ENCODE measurements at places on chromosomes 5 and 9.

DNA sequence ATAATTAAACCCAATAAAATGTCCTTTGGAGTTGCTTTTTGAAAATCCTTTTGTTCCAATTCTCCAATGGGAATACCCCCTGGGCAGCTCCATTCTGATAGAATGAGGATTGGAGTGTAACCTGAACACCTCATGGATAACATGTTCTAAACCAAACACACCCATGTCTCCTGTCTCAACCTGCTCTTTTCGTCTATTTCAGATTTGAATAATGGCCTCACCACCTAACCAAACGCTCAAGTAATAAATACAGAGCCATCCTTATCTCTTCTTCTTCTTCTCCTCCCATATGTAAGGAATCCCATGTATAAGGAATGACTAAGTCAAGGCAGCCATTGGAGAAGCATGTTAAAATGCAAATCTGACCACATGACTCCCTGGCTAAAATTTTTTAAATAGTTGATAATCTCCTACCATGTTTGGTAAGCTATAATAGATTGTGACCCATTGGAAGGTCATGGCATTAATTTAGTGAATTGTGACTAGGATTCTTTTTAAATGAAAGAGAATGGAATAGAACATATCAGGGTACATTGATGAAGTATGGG, 26.0 kb downstream of the ELL2 start:
- DNase-seq: no peak

DNA sequence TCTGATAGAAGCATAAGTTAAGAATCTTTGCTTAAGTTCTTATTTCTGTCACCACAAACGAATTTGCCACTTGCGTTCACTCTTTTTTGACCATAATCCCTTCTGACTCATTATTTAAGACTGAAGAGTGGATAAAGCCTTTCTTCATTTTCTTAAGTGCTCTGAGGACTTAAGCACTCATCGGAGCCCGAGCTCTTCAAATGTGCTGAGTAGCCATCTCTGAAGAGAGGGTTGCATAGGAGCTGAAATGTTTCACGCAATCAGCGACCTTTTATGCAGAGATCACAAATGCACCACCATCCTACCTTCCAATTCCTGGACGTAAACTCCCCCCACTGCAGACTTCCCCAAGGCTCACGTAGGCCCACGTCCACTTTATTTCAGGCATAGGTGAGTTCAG, 699.2 kb downstream of the IRX1 start:
- no peak for DNase-seq

DNA sequence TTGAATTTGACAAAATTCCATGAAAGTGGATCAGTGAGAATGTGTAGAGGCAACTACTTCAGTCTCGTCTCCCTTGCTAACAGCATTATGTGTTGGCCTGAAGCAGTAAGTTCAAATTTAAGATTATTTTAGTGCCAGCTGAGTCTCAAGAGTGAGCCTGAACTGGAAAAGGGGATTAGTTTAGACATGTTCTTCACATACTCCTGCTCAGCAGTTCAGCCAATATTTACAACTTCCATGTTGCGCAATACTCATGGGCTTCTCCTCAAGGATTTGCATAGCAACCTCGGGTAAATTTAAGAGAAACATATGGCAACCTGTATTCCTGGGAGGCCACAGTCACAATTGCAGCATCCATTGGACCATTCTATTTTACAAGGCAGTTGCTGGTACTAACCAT, 553.8 kb downstream of the PTPRD start:
- DNase-seq: no peak

GRCh38 chr5:157651623-157652376, 438 bp downstream of the SOX30 start:
- no peak for DNase-seq

DNA sequence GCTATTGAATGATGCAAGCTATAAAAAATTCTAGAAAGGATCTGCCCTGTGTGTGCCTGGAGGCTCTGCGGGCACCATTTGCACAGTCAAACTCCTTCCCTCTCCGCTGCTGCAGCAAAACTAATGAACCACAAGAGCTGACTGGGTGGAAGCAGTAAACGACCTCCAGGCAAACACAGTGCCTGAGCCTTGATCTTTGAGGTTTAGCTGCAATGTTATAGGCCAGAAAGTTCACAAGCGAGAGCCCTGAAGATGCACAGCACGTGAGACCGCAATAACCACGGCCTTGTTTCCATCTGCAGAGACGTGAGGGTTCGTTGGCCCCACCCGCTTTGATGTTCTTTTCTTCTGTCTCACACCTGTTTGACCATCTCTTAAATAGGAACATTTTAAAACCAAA, 69.2 kb upstream of the S1PR3 start:
- DNase-seq: no peak

DNA sequence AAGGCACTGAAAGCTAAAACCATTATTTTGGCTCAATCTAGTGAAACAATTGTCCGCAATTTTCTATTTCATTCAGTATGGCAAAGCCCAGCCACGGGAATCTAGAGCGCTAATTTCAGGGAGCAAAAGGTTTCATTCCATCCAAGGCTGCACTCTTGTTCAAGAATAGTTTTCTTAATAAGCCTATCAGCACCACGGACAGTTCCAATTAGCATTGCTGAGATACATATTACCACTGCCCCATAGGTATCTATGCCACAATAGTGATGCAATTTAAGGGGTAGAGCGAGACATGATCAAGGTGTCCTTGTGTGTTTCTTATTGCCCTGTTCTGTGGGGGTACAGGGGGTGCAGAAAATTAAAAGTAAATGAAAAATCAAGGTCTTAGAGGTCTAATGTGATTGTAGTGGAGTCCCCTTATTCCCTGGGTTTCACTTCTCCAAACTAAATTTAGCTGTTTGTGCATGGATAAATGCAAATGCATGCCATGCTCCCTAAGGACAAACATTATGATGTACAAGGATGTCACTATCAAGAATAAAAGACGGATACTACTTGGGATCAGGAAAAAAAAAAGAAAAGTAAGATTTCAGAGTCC, 45.5 kb downstream of the SPOCK1 start:
- DNase-seq: peak; percentile 63

GRCh38 chr9:68947015-68947414, 66.9 kb downstream of the PRKACG start:
- DNase-seq: no peak

- DNase-seq: no peak
Measured at GRCh38 chr5:168752416-168753190, 173.4 kb upstream of the PANK3 start.

GRCh38 chr5:149796030-149796429, 65.9 kb downstream of the PPARGC1B start:
- no peak for DNase-seq

GRCh38 chr9:20041697-20042081, 252.9 kb upstream of the SLC24A2 start:
- no peak for DNase-seq

- peak; percentile 80 for DNase-seq
Measured at GRCh38 chr5:172730981-172731679, 39.9 kb downstream of the DUSP1 start.

DNA sequence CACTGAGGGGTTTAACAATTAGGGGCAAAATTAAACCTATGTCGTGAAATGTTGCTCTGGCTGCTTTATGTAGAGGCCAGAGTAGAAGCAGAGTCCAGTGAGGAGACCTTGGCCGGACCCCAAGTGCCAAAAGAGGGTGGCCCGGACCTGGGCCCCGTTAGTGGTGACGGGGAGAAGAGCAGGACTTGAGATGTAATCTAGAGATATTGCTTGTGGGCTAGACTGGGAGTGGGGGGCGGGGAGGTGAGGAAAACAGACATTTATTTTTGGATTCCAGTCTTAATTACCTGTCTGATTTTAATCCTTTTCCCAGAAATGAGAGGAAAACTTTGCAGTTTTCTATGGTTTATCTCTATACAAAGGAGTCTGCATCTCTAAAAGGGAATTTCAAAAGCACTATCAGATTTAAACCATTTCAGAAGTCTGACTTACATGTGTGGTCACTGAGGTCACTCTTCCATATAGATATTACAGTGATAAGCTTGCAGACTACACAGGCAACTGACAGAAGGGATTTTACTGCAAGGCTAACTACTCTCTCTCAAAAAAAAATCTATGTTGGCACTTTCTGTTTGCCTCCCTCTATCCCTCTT, 108.1 kb downstream of the MED27 start:
- DNase-seq: no peak

DNA sequence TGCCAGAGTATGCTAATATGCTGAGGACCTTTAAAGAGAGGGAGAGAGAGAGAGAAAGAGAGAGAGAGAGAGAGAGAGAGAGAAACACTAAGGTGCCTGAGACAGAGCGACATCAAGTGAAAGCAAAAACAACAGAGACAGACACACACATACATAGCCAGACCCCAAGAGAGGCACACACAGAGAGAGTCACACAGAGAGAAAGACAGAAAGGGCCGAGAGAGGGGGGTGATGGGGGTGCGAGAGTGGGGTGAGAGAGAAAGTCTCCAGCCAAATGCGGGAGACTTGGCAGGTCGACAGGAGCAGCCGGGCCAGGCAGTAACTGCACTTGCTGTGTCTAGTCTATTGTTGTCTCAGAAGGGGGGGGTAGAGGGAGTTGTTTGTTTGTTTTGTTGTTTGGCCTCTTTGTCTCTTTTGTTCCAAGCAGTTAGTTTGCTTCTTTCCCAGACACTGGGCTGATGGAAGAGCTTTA, 30.1 kb upstream of the NFIB start:
- no peak for DNase-seq

DNA sequence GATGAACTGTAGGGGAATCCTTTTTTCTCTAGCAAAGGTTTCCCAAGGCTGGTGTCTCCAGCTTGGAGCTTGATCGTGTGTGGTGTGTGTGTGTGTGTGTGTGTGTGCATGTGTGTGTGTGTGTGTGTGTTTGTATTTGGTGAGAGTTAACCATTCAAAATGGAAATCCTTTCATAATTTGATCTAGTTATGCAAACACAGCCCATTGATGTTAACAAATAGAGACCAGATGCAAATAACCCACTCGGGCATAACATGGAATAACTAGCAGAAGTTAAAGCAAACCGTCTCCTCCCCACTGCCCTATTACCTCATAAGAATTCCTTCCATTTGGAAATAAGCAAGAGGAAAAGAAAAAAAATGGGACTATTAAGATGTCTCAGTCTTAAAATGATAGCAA, 24.9 kb upstream of the ZSWIM6 start:
- no peak for DNase-seq

GRCh38 chr9:70479880-70480291, 65.4 kb upstream of the KLF9 start:
- DNase-seq: peak; percentile 37

- no peak for DNase-seq
Measured at GRCh38 chr5:142735323-142736246, 34.6 kb upstream of the ARHGAP26 start.

GRCh38 chr5:38807570-38808483, 38.0 kb upstream of the OSMR start:
- peak; percentile 96 for DNase-seq

- DNase-seq: no peak
Measured at GRCh38 chr5:41670216-41670615, 159.8 kb upstream of the PLCXD3 start.

DNA sequence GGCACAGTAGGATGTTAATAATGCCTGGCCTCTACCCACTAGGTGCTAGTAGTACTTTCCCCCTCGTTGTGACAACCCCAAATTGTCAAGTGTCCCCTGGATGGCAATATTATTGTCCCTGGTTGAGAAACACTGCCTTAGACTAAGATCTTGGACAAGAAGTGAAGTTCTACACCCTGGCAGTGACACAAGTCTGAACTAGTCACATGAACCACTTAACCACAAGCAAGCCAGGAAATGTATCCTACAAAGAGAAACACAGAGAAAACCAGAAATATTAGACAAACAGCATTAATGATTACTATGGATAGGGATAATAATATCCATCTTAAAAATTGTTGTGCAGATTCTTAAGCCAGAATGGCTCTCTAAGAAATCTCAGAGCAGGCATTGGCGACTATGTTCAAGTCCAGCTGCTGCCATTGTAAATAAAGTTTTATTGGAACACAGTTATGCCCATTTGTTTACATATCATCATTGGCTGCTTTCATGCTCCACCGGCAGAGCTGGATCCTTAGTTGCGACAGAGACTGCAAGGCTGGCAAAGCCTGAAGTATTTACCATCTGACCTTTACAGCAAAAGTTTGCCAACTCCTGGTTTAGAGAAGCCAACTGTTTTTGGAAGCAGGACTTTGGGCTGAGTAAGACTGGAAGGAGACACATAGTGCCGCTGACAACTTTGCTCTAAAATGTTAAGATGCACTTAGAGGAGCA, 80.8 kb downstream of the NTRK2 start:
- no peak for DNase-seq

- DNase-seq: no peak
Measured at GRCh38 chr5:61293071-61293470, 39.0 kb upstream of the ZSWIM6 start.

DNA sequence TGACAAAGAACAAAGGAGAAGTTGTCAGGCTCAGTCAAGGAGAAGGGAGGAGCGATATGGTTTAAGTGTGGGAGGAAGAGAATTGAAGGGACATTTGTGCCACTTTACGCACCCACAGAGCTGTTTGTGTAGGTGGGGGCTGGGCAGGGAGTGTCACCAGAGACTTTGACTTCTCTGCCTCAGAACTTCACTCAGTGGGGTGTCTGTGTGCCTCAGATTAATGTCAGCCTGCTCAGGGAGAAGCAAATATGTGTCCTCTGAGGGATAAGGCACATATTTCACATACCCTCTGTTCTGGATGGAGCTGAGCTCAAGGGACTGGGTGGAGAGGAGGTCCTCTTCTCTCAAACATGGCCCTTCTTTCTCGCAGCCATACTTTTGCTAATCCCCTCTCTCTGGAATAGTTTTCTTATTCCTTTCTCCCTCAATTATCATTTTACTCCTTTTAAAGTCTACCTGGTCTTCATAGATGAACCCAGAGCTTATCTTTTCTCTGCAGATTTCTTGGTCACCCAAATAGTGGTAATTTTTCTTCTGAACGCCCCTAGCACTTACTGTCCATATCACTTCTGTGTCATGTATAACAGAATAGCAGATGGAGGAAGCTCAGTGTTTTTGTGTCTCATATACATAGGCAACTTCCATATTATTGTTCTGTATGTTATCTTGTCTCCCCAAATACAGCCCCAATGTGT, 77.0 kb downstream of the IQGAP2 start:
- DNase-seq: no peak

DNA sequence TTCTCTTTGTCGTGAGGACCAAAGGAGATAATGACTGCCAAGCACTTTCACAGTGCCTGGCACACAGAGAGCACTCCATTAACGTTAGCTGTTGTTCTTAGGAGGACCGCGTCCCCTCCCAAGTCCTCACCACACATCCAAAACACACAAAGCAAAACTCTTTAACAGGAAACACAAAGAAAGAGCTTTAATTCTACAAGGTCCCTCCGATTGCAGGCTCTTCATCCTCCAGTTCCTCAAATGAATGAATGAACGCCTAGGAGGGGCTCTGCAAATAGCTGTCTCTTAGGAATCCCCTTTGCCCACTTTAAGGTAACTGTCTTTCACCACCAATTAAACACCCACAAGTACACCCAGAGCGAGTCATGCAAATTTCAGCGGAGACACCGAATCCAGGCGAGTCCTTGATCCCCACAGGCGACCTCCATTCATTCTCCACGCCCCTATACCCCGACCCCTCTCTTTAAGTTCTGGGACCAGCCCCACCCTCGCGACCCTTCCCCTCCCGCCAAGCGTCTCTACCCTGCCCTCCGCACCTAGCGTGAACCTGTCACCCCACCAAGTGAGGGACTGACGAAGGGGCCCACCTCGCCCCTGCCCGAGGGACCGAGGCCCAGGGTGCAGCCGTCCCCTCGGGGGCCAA, 644 bp downstream of the TSC1 start:
- DNase-seq: peak; percentile 7
